ENCODE measurements at places on chromosomes 7 and 10.

DNA sequence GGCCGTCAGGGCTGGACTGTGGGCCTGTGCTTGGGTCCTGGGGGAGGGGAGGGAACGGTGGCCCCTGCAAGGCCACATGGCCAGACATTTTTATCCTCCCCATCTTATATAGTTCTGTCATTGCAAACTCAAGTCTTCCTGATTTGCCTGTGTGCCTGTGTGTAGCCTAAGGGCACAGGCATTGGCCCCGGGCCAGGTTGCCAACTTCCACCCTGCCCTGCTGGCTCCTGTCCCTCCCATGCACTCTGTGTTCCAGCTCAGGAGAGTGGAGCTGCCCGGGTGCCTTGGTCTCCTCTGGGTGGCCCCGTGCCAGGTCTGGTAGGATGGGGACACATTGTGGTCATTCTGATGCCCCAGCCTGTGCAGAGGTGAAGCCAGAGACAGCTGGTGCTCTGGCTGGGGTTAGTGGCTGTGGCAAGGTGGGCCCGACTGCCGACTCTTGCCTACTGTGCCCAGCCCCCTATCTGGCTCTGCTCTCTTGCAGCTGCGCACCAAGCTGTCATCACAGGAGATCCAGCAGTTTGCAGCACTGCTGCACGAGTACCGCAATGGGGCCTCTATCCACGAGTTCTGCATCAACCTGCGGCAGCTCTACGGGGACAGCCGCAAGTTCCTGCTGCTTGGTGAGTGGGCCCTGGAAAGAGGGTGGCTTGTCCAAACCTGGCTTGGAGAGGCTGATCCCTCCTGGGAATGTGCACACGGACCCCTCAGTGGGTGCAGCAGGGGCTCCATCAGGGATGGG lies 14.8 kb downstream of the NACAD start:
- no peak for DNase-seq

GRCh38 chr10:132891368-132891767 lies 51.0 kb downstream of the CFAP46 start:
- DNase-seq, result no peak

GRCh38 chr10:112817981-112818777 lies 131.9 kb upstream of the TCF7L2 start:
- no peak for DNase-seq

- DNase-seq, result peak; percentile 72
Observed at GRCh38 chr7:135512135-135512887, 2.4 kb upstream of the CNOT4 start.

- no peak for DNase-seq
Observed at GRCh38 chr10:129545261-129545660, 78.2 kb downstream of the MGMT start.

- no peak for DNase-seq
Observed at GRCh38 chr10:132374612-132375011, 22.4 kb upstream of the PWWP2B start.

- no peak for DNase-seq
Observed at GRCh38 chr10:44811072-44811471, 100.1 kb upstream of the TMEM72 start.

GRCh38 chr10:98266647-98267046 lies 1.3 kb downstream of the LOXL4 start:
- DNase-seq, result no peak

DNA sequence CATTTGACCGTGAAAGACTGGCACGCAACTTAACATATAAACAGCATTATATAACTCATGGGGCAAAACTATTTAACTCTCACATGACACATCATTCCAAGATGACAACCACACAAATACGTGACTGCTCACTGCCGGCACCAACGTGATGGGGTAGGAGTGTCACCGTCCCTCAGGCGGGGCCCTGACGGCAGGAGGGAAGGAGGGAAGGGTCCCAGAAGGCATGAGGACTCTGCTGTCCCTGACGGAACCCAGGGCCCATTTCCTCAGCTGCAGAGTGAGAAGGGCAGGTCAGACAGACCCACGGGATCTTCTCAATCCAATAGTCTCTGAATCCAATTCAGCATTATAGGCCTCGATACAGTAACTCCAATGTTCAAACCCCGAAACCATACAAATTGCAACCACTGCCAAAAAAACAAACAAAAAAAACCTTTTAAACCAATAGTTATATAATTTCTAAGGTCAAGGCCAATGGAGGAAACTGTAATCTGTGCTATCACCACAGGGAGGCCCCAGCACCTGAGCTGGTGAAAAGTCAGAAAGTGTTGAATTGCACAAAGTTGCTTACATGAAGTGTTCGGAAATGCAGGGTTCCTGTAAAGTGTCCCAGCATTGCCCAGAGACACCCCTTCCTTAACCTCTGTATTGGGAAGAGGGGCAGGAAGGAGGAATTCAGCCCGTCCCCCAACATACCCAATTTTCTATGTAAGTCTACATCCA lies 137.4 kb downstream of the TNS3 start:
- peak; percentile 47 for DNase-seq

GRCh38 chr10:78942091-78942501 lies 126.7 kb upstream of the ZMIZ1 start:
- no peak for DNase-seq

GRCh38 chr7:47992446-47992845 lies 13.0 kb upstream of the HUS1 start:
- DNase-seq, result no peak

DNA sequence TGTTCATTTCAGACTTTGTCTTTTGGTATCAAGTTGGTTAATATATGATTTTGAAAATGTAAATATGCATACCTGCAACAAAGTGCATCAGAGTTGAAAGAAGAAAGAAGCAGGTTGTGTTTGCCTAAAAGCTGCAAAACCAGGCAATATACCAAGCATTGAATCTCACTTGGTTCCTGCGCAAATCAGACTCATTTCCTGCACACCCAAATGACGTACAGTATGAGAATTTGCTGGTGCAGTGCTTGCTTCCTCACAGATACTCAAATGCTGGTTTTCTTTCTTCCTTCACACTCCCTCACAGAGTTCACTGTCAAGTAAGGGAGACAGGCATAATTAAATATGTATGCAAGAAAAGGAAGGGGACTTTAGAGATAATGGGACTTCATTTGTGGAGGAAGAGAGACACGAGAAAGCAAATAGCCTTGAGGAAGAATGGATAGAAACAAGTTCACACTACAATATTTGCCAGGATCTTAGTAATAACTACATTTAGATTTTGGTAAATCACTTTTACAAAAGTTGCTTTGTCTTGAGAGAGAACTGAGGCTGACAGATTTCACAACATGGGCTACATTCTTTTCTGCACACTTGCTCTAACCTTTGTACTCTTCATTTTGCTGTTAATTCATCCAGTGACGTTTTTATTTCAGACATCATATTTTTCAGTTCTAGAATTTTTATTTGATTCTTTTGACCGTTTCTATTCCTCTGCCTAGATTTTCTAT lies 56.9 kb upstream of the AOAH start:
- no peak for DNase-seq

- peak; percentile 4 for DNase-seq
Observed at GRCh38 chr7:149879271-149879743, 5.5 kb downstream of the ATP6V0E2 start.

DNA sequence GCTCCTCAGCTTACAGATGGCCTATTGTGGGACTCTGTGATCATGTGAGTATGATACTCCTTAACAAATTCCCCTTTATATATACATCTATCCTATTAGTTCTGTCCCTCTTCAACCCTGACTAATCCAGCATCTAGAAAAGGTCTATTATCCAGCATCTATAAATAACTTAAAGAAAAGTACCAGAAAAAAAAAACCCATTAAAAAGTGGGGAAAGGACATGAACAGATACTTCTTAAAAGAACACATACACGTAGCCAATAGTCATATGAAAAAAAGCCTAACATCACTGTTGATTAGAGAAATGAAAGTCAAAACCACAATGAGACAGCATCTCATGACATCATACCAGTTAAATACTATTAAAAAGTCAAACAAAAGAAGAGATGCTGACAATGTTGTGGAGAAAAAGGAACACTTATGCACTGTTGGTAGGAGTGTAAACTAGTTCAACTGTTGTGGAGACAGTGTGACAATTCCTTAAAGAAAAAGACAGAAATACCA lies 549.5 kb upstream of the GRM3 start:
- no peak for DNase-seq

- DNase-seq, result no peak
Observed at GRCh38 chr7:6293202-6293601, 20.8 kb upstream of the CYTH3 start.

DNA sequence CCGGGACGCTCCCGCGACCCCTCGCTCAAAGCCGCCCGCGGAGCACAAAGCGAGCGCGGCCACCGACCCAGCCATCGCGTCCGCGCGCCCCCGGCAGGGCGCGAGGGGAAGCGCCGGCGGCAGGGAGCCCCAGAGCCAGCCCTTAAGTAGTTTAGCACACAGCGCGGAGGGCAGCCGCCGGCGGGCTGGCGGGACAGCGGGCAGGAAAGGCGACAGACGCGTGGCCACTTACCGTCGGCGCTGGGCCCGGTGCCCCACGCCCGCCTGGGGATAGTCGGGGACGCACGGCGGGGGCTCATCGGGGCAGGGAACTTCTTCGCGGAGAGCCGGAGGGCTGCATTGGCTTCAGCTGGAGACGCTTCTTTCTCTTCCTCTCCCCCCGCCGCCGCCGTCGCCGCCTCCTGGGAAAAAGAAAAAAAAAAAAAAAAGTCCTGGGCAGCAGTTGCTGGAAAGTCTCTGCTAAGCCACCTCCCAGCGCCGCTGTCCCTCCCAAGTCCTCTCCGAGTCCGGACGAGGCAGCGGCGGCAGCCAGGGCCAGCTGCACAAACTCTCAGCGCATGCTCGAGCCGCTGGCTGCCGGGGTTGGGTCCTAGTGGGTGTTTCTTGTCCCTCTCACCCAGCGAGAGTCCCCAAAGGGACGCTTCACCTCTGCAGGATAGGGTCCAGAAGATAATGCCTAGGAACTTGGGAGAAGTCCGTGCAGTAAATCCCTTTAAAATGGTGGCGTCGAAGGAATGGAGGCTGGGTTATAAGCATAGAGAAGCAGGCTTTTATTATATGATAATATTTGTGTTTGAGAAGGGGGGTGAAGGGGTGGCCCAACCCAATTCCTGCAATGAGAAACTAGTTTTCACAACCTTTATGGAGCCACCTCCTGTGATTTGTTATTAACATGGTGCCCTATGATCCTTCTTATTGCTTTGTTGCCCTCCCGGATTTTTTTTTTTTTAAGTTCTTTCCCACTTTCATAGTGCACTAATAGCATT lies at the start of gene TSPAN12:
Gene TSPAN12, minus strand, starts transcription at position 557 of the 986 bp plus-strand sequence. CDS start 1,381 bp downstream, outside the sequence.
- DNase-seq, result peak; percentile 68

GRCh38 chr7:96499532-96499931 lies 177.6 kb upstream of the SLC25A13 start:
- DNase-seq, result no peak

GRCh38 chr10:61640856-61641255 lies 21.9 kb upstream of the CABCOCO1 start:
- no peak for DNase-seq
